Endothelial cell of coronary artery (primary cell): ENCODE measurements at places on chromosomes 5 and 9. TPM values are rescaled to one million over a fixed set of nuclear protein-coding genes. Genes with fewer than 3 reads are reported as not detected.

Gene OR1J4
- not detected in 2 replicates for total RNA-seq

Gene FBP2
- not detected in 2 replicates for total RNA-seq

Gene GDA
- not detected in 2 replicates for total RNA-seq

Gene FBN2
- total RNA-seq, result 5.5 and 9.8 TPM in 2 replicates

Gene ZNF618
- 9.7 and 12.9 TPM in 2 replicates for total RNA-seq

Gene CCNJL
- total RNA-seq, result 5.0 TPM in 2 replicates

Gene HAPLN1
- 0.09 TPM in 1 of 2 replicates, not detected in the other for total RNA-seq

Gene RLN2
- total RNA-seq, result 0.28 TPM in 1 of 2 replicates, not detected in the other

Gene PIK3R1
- 20.6 and 38.2 TPM in 2 replicates for total RNA-seq

Gene NR4A3
- under 0.01 and 0.09 TPM in 2 replicates for total RNA-seq

Gene LCN1
- 0.66 TPM in 1 of 2 replicates, not detected in the other for total RNA-seq

Gene GRIA1
- total RNA-seq, result under 0.01 TPM in 1 of 2 replicates, not detected in the other

Gene CDC20B
- not detected in 2 replicates for total RNA-seq

Gene ZDHHC11B
- total RNA-seq, result not detected in 2 replicates

Gene SNCAIP
- total RNA-seq, result 4.4 and 14.4 TPM in 2 replicates

Gene FGF1
- 0.09 and 0.85 TPM in 2 replicates for total RNA-seq

Gene PCDHB6
- 0.09 TPM in 2 replicates for total RNA-seq

Gene MCIDAS
- total RNA-seq, result under 0.01 TPM in 2 replicates

Gene RGMB
- total RNA-seq, result 17.4 and 32.1 TPM in 2 replicates

Gene C9orf153
- total RNA-seq, result 0.09 and 0.28 TPM in 2 replicates

Gene IGFBPL1
- total RNA-seq, result not detected in 2 replicates

Gene MUSK
- under 0.01 TPM in 1 of 2 replicates, not detected in the other for total RNA-seq

Gene PCDHA9
- total RNA-seq, result 0.09 TPM in 2 replicates

Gene NXNL2
- total RNA-seq, result 0.19 TPM in 1 of 2 replicates, not detected in the other

Gene ANKRD20A1
- total RNA-seq, result 0.36 and 1.7 TPM in 2 replicates

Gene ZNF454
- total RNA-seq, result 1.2 TPM in 1 of 2 replicates, not detected in the other

Gene IL3
- total RNA-seq, result not detected in 2 replicates

Gene ORM2
- not detected in 2 replicates for total RNA-seq

Gene ZFP37
- total RNA-seq, result 0.63 and 1.4 TPM in 2 replicates

Gene NUDT12
- total RNA-seq, result 4.2 and 4.9 TPM in 2 replicates

Gene HBEGF
- total RNA-seq, result 17.5 and 21.1 TPM in 2 replicates

Gene SMIM33
- not detected in 2 replicates for total RNA-seq

Gene SH3TC2
- 3.2 and 6.0 TPM in 2 replicates for total RNA-seq

Gene CCDC180
- total RNA-seq, result 0.56 and 1.1 TPM in 2 replicates

Gene KIF4B
- total RNA-seq, result 0.19 and 0.27 TPM in 2 replicates

Gene GHR
- total RNA-seq, result 0.66 and 0.99 TPM in 2 replicates

Gene SPATA31C1
- total RNA-seq, result not detected in 2 replicates

Gene RGS7BP
- total RNA-seq, result 2.5 and 3.1 TPM in 2 replicates

Gene RAB14
- total RNA-seq, result 25.4 and 34.2 TPM in 2 replicates

Gene PCA3
- 0.28 and 0.90 TPM in 2 replicates for total RNA-seq

Gene FBXO38
- 45.2 and 60.8 TPM in 2 replicates for total RNA-seq

Gene BTNL9
- total RNA-seq, result 0.19 and 0.27 TPM in 2 replicates

Gene CDO1
- 1.0 and 2.0 TPM in 2 replicates for total RNA-seq
